ENCODE measurements at places on chromosomes 7 and 10.

GRCh38 chr7:115068220-115068619 lies 146.3 kb downstream of the MDFIC start:
- no peak for DNase-seq

DNA sequence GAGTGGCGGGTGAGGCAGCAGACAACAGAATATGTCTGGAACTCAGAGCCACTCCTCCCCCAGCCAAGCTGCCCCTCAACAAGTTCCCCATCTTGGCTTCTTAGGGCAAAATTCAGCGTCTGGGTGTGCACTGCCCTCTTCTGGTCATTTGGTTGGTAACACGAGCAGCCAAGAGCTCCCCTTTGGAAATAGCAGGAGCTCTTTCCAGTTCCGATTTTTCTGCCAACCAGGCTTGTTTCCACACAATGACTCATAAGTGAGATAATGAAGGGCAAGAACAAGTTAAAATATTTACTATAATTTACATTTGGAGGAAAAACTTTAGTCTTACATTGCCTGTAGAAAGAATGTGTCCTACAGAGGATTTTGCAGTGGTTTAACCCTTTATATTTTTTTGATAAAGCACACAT lies 70.5 kb downstream of the ADCYAP1R1 start:
- DNase-seq: peak; percentile 86

DNA sequence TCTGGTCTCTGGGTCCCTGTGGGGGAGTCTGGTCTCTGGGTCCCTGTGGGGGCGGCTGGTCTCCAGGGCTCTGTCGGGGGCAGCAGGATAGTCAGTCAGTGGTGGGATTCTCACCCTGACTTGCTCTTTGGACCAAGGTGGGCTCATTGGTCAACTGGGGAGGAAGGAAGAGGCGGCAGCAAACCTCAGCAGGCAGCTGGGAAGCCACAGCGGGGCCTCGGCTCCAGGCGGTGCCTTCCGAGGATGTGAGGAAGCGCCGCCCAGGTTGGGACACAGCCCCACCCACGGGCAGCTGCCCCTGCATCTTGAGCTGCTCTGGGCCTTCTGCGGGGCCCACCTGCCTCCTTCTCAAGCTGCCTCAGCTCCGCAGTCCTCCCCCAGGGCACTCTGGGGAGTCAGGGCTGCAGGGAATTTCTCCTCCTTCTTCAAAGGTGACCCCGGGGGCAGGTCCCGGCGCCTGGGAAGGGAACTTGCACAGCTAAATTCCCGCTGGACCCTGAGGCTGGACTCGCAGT lies 20.4 kb upstream of the KNDC1 start:
- DNase-seq: no peak

- DNase-seq: no peak
Observed at GRCh38 chr10:13922586-13922985, 335.8 kb downstream of the PRPF18 start.

GRCh38 chr7:47967123-47967522 lies 12.3 kb downstream of the HUS1 start:
- no peak for DNase-seq

GRCh38 chr10:30550967-30551815 lies 78.4 kb downstream of the LYZL2 start:
- DNase-seq: no peak

DNA sequence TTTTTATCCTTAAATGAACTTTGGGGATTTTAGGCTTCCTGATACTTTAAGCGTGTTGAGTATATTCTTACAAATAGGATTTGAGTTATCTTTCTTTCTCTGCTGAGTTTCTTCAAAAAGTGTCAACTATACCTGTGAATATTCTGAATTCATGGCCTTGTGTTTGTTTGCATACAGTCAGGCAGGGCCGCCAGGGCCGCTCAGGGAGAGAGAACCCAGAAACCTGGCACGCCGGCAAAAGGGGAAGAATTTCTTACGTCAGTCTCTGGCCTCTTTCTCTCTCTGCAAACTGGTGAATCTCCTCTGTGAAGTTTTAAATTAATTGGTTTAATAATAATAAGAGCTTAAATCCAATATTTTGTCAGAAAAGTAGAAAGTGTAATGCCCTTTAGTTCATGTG lies 29.3 kb upstream of the BNIP3 start:
- DNase-seq: peak; percentile 49

- no peak for DNase-seq
Observed at GRCh38 chr7:122329145-122329802, 24.7 kb upstream of the FEZF1 start.
